Activated naive CD4-positive, alpha-beta T cell (primary cell): ENCODE measurements at places on chromosomes 3 and 15.

DNA sequence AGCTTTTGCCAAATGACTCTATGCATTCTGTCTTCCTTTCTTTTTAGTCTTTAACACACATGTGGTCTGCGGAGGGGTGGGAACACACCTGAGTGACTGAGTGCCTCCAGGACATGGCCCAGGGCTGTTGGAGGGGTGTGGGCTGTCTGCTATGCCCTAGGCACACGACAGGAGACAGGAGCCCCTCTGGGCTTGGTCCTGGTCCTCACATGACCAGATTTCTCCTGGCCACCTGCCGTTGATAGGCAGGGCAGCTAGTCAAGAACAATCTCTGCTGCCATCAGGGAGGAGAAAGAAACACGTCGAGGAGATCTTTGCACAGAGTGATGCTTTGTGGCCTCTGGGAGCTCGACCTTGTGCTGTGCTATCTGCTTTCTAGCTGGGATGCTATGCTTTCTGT is 176.6 kb downstream of the KLF13 start:
- no peak for DNase-seq

GRCh38 chr3:112132975-112133448 is at the start of gene GCSAM:
Gene GCSAM, minus strand, starts transcription at chr3:112133248. Its CDS starts 128 bp downstream, at chr3:112133120.
- DNase-seq, result no peak

DNA sequence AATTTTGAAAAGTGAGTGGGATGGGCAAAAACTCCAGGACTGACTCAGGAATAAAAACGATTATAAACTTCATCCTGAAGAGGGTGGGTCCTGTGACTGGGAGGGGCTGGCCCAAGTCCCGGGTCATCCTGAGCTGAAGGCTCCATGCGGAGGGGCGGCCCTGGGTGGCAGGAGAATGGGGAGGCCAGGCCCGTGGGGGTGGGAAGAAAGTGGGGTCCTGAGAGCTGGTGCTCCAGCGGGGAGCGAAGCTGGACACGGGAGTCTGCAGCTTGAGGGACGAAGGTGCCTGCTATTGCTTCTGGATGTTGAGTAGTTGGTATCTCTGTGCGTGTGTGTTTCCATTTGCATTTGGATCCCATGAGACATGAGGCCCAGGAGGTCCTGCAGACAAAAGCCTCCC is 4.7 kb upstream of the OCA2 start:
- no peak for DNase-seq

DNA sequence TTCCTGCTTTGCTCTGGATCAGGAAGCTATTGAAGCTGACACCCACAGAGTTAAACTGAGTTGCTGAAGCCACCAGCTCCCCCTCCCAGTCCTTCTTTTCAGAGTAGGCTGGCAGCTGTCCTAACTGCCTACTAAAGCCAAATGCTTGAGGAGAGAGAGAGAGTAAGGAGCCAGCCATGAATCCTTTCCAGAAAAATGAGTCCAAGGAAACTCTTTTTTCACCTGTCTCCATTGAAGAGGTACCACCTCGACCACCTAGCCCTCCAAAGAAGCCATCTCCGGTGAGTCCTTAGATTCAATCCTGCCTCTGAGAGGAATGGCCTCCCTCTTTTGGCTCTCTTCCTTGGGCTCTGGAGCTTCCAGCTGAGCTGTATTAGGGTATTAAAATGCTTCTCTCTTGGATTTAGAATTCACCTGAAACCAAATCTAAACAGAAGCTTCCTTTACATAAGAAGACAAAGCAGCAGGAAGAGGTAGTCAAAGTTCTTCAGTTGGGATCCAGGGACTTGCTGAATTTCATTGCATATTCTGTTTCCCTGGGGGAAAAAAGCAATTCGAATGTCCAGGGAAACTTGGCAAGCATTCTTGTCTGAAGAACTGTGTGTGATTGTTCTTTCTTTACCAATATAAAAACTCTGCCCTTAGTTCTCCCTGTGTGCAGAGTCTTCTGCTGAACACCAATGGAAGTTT is at the start of gene SLC15A2:
Gene SLC15A2 (plus strand): TSS at position 101 of the 690 bp plus-strand sequence. CDS start 76 bp downstream, at position 177.
- no peak for DNase-seq

- DNase-seq, result no peak
These were observed 12.2 kb downstream of the TMEM43 start for GRCh38 chr3:14137004-14137403.

- no peak for DNase-seq
These were observed 82.0 kb downstream of the LYSMD4 start for GRCh38 chr15:99651023-99651807.

DNA sequence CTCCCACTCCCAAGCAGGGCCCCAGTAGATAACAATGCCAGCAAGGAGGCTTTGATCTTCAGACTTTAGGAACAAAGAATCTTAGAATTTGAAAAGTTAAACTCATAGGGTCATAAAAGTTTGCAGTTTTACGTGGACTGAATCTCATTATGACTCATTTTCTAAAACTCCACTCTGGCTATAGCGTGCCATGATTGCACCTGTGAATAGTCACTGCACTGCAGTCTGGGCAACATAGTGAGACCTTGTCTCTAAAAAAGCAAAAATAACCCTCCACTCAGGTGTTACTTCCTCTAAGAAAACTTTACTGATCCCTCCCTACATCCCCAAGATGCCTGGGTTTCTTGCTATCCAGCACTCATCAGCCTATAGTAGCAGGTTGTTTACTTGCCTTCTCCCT is 104.5 kb downstream of the IL20RB start:
- no peak for DNase-seq

DNA sequence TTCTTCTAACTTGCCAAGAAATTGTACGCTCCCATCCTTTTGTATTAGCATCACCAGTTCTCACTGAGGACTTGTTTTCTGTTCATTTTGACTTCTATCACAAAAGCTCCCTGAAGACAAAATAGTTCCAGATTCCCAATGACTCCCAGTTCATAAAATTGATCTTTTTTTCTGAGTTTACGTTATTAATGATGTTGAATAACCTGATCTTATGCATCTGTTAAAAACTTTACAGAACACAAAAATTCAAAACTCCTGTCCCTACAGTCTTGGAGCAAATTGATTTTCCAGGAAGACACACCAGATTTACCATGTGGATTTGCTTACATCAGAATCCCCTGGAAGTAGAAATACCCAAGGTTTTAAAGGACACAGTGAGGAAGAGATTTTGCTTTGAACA is 8.3 kb upstream of the KCNMB2 start:
- no peak for DNase-seq

GRCh38 chr15:49904296-49904695 is 214.7 kb downstream of the ATP8B4 start:
- DNase-seq, result no peak

GRCh38 chr15:41331833-41332193 is 578 bp downstream of the OIP5 start:
- no peak for DNase-seq

- DNase-seq, result peak; percentile 35
These were observed 1.4 kb downstream of the IGF1R start for GRCh38 chr15:98649472-98650416.

DNA sequence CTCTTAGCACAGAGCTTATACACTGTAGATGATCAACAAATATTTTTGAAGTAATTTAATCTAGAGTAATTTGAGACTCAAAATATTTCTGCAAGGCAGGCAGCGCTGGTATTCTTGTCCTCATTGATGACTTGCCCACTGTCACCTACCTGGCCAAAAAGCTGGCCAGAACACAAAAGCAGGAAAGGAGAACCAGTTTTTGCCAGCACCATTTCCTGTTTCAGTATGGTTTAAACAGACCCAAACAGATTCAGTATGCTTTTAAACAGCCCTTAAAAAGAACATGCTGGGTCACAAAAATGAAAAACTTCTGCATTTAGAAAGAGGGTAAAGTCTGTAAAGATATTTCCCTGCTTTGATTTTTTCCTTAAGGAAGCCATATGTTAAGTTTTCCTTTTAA is 42.3 kb upstream of the ZNF280D start:
- no peak for DNase-seq

GRCh38 chr3:171460725-171461524 is 720 bp upstream of the TNIK start:
- peak; percentile 27 for DNase-seq

- no peak for DNase-seq
These were observed 10.2 kb upstream of the SLC6A6 start for GRCh38 chr3:14392231-14392630.
